ENCODE measurements at places on chromosomes 4 and X.

- no peak for DNase-seq
Observed at GRCh38 chrX:133633162-133633561, 217.9 kb upstream of the GPC4 start.

GRCh38 chr4:127047930-127048329, 584.8 kb upstream of the INTU start:
- no peak for DNase-seq

GRCh38 chrX:44570522-44570921, 27.9 kb upstream of the FUNDC1 start:
- DNase-seq: no peak

GRCh38 chr4:95105983-95106382, 348.2 kb downstream of the BMPR1B start:
- DNase-seq: no peak

GRCh38 chr4:140645614-140646412, 77.1 kb upstream of the UCP1 start:
- no peak for DNase-seq

- DNase-seq: no peak
Observed at GRCh38 chr4:128751354-128751753, 58.1 kb upstream of the JADE1 start.

- no peak for DNase-seq
Observed at GRCh38 chrX:110671068-110671803, 124.4 kb downstream of the CHRDL1 start.

DNA sequence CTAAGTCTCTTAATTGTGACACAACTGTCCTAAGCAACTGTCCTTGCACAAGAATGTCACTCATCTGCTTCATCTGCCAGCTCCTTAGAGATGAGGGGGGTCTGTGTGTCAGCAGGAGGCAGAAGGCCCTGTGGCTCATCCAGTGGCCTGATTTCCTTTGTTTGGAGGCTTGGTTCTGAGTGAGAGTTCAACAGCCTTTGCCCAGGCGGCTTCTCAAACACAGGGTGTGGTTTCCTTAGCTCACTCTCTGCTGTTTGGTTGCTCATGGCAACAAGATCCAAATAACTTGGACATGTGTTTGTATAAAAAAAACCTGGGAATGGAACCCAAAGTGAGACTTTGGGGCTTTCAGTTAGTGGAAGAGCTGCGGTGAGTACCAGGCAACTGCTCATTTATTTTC, 46.6 kb downstream of the MAP7D3 start:
- no peak for DNase-seq

DNA sequence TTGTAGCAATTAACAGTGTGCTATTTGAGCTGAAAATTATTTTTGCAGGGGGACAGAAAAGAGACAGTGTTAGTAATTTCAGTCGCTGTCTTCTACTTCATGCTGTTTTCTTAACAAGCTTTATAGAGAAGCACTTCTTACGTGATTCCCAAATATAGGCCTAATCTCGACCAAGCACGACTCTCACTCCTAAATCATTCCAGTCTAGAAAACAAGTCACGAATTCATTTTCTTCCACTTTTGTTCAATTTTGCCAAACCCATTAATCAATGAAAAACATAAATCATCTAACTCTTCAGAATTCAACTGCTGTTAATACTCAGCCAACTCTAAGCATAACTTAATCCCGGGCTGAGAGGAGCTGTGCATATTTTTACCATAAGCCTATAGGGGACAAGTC, 21.0 kb upstream of the FHL1 start:
- no peak for DNase-seq

DNA sequence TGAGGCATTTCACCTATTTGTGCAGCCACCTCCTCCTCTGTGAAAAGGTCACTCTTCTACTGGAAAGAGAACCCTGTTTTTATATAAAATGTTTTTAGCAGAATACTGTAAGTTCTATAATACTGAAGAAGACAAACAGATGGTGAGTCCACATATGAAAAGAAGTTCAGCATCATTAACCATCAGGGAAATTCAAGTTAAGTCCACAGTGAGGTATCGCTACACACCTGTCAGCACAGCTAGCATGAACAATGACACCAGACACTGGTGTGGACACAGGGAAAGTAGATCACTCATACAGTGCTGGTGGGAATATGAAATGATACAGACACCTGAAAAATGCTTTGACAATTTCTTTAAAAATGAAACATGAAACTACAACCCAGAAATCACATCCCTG, 133.0 kb downstream of the MAD2L1 start:
- DNase-seq: no peak
